ENCODE measurements at places on chromosomes 7 and 10.

DNA sequence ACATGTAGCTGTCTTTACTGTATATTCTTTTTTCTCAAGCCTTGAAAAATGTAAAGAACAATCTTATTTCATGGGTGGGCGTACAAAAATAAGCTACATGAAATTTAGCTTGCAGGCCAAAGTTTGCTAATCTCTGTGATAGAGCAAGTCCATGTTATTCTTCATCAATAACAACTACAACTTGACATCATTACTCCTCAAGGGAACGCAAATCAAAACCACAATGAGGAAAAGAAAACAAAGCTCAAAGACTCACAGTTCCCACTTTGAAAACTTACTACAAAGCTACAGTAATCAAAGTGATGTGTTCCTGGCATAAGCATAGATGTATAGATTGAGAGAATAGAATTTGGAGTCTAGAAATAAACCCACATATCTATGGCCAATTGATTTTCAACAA, 62.5 kb downstream of the GNA12 start:
- DNase-seq: no peak

DNA sequence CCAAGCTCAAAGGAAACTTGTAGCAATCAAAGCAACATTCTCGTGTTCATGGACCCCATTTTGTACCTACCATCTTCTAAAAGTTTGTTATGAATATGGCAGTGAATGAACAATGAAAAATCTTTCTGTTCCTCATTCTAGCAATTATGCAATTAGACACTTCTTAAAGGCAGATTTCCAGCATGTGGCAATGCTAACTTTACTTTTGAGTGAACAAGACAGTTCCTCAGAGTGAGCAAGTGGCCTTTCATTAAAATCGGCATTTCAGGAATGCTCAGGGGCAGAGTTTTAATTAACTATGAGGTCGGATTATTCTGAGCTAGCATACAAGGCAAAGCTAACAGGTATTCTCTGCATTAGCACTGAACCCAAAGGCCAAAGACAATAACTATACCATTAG, 48.4 kb upstream of the NFE2L3 start:
- no peak for DNase-seq

- DNase-seq: no peak
Observed at GRCh38 chr10:110503528-110504110, 5.9 kb downstream of the DUSP5 start.

DNA sequence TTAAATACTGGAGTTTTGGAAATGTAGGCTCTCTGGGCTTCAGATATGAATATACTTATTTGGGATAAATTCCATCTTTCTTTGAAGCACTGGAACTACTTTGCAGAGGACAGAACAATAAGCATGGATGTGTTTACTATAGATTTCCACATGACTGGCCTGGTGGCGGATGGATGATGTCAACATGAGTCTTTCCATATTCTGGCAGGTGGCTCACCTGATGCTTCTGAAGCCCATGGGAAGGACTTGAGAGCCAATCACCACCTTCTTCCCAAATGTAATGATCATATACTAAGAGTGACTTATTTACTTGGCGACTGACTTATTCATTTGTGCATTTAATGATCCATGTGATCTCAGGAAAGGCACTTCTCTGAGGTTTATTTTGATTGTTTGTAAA, 110.5 kb downstream of the FANK1 start:
- DNase-seq: no peak

- DNase-seq: no peak
Observed at GRCh38 chr7:120164-120991, 72.0 kb upstream of the FAM20C start.

DNA sequence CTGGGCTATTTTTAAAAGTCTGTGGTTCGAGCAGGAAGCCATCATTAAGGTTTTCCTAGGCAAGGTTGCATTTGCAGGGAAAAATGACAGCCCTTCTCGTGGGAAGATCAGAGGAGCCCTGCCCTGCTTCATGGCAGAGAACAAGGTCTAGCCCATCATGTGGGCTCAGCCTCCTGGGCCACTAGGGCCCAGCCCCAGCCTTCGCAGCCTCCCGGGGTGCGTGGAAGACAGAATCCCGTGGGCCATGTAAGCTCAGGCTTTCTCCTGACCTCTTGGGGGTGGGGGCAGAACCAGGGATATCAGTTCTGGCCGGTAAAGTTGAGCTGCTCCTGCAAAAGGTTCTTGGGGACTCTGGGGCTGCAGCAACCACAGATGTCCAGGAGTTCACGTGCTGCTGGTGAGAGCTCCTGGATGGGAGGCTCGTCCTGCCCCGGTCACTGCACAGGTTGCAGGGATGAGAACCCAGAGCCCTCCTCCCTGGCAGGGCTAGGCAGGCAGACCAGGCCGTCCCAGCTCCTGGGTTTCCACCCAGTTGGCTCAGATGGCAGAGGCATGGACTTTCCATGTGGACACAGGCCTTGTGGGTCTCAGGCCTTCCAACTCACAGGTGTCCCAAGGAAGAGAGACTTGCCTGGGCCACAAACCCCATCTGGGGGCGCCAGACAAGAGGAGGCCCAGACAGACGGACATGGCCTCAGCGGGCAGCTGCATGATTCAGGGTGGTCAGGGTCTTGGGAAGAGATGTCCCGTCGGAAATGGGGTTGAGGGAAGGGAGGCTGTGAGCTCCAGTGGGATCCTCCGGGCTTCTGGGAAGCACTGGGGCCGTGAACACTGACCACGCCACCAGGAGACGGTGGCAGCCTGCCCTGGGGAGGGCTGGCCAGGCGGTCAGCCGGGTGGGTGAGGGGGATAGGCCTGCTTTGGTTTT, 126.2 kb downstream of the NEURL1 start:
- no peak for DNase-seq

- no peak for DNase-seq
Observed at GRCh38 chr10:6337382-6337781, 134.7 kb downstream of the PFKFB3 start.

GRCh38 chr10:128036746-128037543, 89.3 kb downstream of the MKI67 start:
- no peak for DNase-seq
